ENCODE measurements at places on chromosomes 4 and X.
A peak's percentile ranks its signal among the peaks of the same experiment; 100 is the strongest.

DNA sequence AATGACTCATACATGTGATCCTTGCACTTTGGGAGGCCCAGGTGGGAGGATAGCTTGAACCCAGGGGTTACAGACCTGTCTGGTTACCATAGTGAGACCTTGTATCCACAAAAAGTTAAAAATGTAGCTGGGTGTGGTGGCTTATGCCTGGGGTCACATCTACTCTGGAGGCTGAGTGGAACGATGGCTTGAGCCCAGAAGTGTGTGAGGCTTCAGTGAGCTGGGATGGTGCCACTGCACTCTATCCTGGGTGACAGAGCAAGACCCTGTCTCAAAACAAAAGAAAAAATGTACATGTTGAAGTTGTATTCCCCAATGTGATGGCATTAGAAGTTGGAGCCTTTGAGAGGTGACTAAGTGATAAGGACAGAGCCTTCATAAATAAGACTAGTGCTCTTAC is 409.4 kb upstream of the PABPC4L start:
- no peak for DNase-seq

DNA sequence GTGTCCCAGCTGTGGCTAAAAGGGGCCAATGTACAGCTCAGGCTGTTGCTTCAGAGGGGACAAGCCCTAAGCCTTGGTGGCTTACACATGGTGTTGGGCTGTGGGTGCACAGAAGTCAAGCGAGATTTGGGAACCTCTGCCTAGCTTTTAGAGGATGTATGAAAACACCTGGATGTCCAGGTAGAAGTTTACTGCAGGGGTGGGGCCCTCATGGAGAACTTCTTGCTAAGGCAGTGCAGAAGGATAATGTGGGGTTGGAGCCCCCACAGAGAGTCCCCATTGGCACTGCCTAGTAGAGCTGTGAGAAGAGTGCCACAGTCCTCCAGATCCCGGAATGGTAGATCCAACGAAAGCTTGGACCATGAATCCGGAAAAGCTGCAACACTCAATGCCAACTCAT is 40.5 kb downstream of the UBA6 start:
- no peak for DNase-seq

DNA sequence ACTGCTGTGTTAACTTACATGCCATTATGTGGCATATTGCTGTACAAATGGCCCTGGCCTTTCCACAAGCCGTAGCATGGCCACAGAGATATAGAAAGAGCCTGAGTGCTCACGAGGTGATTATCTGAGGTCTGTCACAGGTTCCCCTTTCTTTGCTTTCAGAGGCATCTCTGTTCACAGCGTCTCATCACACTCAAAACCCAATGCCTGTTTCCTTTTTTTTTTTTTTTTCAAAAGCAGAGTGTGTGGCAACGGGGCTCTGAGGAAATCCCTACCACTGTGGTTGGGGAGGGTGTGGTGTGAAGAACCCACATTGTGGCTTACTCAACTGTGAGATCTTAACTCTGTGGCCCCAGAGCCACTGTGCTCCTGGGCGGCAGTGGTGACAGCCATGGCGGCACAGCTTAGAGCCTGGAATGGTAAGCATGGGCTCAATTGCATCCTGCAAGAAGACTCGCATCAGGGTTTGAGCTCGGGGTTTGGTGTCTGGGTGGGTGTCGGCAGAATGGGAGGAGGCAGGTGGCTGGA is 30.8 kb downstream of the RTL5 start:
- no peak for DNase-seq

DNA sequence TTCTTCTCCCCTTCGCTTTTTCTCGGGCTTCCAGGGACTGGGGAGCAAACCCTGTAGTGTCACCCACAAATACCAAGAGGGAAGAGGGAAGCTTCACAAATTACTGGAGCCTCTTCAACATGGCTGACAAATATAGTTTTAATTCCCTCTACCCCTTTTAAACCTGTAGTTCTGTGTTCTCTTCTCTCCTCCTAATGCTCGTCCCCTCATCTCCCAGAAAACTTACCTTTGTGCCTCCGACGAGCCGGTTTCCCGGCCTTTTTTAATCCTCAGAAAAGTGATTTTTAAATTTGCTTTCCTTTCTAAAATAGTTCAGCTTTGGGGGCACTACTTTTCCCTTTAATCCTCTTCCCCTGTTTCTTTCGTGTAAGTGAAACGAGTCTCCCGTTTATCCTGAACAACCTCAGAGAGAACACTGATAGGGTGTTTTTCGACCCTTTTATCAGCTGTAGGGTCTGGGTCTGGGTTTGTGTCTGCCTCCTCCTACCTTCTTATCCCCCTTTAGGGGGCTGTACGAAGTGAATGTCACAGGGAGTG is 408 bp downstream of the TET2 start:
- DNase-seq, result no peak

GRCh38 chr4:132998585-132999230 is 150.4 kb upstream of the PCDH10 start:
- DNase-seq, result no peak

- no peak for DNase-seq
These were observed 36.4 kb upstream of the AFAP1 start for GRCh38 chr4:7976025-7976424.

- no peak for DNase-seq
These were observed 1.0 kb upstream of the IL13RA1 start for GRCh38 chrX:118726396-118726795.

DNA sequence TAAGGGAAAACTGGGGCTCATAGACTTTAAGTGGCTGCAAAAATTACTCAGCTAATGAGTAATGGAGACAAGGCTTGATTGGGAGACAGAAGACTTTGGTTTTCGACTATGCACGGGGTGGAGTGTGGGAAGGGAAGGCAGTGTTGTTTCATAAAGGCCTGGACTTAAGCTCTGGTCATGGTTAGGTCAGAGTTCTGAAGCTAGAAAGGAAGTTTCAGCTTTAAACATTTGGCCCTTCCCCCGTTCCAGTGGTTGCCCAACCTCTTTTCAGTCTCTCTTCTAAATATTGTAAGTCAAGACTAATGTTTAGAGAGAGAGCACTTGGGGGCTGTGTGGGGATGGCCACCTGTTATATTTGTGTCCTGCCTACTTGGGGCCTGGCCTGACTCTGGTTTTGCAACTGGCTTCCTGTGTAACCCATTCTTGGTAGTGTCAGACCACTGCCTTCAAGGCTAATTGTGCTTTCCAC is 21.0 kb downstream of the MSN start:
- no peak for DNase-seq

DNA sequence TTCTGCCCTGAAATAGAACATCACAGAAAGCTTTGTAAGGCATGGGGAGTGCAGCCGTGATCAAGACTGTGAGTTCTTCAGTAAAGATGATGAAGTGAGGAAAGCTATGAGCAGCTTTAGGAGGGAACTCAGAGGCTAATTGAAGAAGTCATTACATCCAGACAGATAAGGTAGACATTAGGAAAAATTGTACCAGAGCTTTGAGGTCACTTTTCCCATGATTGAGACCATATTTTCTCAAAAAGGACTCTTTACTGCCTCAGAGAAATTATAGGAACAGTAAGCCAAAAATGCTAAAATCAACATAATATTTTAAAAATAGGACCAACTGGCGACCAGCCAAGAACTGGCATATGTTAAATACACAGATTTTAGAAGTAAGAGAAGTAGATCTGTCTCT is 11.2 kb downstream of the CHST7 start:
- DNase-seq, result no peak

GRCh38 chr4:78754872-78755271 is 21.3 kb upstream of the BMP2K start:
- no peak for DNase-seq

- no peak for DNase-seq
These were observed 19.5 kb upstream of the NOCT start for GRCh38 chr4:138996090-138996489.

DNA sequence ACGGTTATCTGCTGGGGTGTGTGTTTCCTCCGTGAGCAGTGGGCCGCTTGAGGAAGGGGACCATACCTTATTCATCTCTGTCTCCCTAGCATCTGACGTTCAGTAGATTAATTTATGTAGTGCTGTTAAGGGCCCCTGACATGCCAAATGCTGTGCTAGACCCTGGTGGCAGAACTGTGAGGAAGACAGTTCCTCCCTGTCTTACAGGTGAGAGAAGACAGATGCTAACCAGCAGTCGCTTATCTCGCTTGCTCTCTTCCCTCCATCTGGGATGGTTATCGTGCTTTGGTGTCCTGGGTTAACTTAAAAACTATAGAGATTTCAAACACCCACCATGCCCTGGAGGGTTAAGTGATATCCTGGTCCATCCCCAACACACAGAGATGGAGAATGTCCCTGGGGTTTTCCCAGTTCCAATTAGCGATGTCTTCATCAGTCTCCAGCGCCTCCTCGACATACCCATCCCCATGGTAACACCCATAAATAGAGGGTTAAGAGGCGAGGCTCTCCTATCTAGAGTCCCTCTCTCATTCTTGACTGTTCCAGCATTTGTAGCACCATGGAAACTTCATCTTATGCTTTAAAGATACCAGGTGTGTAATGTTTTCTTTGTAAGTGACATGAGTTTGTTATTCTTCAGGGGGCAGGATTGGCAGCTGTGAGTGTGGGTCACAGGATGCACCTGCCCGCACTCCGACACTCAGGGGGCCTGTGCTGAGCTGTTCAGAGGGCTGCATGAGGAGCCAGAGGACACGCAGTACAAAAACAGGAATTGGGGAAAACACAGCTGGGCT is 135.2 kb downstream of the STK32B start:
- no peak for DNase-seq

- DNase-seq, result no peak
These were observed 81.0 kb downstream of the EPHA5 start for GRCh38 chr4:65589331-65589730.

GRCh38 chrX:19907794-19908193 is 20.4 kb upstream of the SH3KBP1 start:
- peak; percentile 1 for DNase-seq

- no peak for DNase-seq
These were observed 97.8 kb downstream of the ZNF674 start for GRCh38 chrX:46447384-46447783.

- DNase-seq, result no peak
These were observed 51.4 kb downstream of the SHOX start for GRCh38 chrX:681989-682388.

DNA sequence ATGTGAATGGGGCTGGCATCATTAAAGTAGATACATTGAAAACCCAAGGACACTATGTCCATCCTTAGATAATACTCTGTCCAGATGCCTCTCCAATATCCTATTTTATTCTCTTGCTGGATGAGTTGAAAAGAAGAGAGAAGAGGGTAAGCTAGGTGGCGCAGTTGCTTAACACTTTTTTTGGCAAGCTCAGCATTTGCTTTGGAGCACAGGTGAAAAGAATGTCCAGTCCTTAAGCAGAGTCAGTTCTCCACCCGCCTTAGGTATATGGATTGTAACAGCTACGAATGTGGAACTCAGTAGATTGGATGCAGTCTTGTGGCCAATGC is 208.4 kb downstream of the NWD2 start:
- DNase-seq, result no peak

GRCh38 chr4:8030121-8030781 is 90.6 kb upstream of the AFAP1 start:
- no peak for DNase-seq

DNA sequence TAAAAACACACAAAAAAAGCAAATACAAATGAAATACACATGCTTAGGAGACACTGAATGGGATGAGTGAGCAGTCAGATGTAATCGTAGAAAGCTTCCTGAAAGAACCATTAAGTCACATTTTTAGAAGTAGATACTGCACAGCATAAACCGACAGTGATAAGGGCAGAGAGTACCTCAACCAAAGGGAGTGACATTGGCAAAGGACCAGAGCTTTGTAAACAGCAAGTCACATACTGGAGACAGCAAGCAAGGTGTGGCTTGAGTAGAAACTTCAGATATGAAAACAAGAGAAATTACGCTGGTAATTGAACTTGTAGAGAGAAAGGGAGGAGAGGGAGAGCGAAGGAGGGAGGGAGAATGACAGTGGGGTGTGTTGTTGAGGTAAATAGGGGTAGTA is 92.0 kb downstream of the CHRDL1 start:
- no peak for DNase-seq

GRCh38 chr4:184384810-184385557 is 89.4 kb downstream of the IRF2 start:
- no peak for DNase-seq

Measured in fibroblast of gingiva (primary cell).